ENCODE measurements at places on chromosomes 6 and 20.

GRCh38 chr6:117329926-117330325 lies 64.6 kb downstream of the VGLL2 start:
- DNase-seq, result no peak

- peak; percentile 69 for DNase-seq
These were observed 145.1 kb downstream of the PREX1 start for GRCh38 chr20:48682529-48683363.

- DNase-seq, result no peak
These were observed 825.5 kb upstream of the MANEA start for GRCh38 chr6:94751641-94752329.

GRCh38 chr6:43749461-43749860 lies 20.6 kb upstream of the VEGFA start:
- DNase-seq, result no peak

GRCh38 chr6:120646101-120646500 lies 688.2 kb downstream of the TBC1D32 start:
- DNase-seq, result no peak

- DNase-seq, result no peak
These were observed 646.5 kb upstream of the NOX3 start for GRCh38 chr6:156102129-156102528.

DNA sequence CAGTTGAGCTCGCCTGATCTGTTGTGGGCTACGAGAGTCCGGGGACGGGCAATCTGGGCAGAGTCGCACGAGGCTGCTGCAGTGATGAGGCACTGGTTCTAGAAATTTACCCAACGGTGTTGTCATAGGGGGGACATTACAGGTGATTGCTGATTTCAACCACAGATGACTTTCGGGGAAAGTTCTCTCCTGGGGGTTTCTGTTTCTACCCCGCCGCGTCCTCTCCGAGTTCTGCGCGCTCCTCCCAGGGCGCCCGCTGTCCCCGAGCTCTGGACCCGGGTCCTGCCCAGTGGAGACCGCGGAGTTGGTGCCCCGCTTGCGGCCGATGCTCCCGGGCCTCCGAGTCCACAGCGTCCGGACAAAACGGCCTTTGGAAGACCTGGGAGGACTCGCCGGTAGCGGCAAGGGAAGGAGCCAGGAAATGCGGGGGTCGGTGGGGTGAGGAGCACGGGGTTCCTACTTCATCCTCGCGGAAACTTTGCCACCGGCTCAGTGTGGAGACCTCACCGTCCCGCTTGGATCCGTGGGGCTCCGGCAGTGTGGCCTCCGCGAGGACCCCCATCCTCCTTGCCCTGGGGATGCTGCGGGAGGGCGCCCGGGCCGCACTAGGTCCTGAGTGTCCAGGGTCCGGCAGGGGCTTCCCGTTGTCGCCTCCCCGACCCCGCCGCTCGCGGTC lies 12.3 kb upstream of the RAET1L start:
- DNase-seq, result no peak

GRCh38 chr6:26556263-26557070 lies 18.3 kb downstream of the HMGN4 start:
- peak; percentile 71 for DNase-seq

GRCh38 chr20:1994627-1995026 lies 769 bp upstream of the PDYN start:
- DNase-seq, result no peak

DNA sequence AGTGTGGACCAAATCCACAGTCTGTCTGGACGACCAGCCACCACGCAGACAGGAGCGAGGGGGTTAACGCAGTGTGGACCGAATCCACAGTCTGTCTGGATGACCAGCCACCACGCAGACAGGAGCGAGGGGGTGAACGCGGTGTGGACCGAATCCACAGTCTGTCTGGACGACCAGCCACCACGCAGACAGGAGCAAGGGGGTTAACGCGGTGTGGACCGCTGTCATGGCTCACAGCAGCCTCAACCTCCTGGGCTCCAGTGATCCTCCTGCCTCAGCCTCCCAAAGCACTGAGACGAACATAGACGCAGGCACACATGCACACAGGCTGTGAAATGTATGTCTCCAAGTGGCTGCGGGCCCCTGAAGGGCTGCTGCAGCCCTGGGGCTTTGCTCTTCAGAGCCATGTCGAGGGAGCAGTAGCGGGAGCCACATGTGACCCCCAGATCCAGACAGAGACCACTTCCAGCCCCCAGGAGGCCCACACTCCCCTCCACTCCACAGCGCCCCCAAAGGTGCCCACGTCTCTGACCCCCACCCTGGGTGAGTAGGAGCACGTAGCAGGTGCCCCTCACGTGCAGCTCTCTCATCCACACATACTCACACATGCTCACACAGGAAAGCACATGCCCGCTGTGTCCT lies 98.1 kb downstream of the YTHDF1 start:
- no peak for DNase-seq

GRCh38 chr20:63351811-63352591 lies 9.1 kb downstream of the CHRNA4 start:
- DNase-seq, result no peak

DNA sequence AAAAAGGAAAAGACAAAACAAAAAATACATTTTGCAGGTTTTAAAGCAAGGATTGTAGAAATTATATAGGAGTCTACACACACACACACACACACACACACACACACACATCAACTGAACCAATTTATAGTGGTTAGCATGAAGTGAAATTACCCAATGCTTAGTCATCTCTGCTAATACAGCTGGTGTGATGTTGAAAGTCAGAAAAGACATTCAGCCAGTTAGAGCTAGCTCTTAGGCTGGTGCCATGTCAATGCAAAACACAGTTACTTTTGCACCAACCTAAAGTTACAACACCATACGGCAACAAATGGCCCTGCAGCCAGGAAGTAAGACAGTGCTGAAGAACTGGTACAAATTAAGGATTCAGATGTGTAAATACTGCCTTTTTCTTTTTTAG lies 15.2 kb downstream of the FAM210B start:
- DNase-seq, result no peak

DNA sequence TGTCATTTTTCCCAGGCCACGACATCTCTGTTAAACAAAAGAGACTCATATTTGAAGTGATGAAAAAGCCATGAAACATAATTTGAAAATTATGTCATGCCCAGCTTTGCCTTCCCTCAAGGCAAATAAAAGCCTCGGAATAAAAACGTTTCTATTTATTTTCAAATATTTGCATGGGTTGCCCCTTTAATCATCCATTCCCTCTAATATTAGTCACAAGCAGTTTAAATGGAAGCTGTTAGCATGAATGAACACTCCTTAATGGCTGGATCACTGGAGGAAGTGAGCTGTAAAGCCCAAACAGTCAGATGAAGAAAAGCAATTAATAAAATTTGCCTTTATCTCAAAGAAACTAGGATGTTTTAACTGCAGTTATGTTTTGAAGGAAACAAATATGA lies 69.3 kb upstream of the STMND1 start:
- no peak for DNase-seq

DNA sequence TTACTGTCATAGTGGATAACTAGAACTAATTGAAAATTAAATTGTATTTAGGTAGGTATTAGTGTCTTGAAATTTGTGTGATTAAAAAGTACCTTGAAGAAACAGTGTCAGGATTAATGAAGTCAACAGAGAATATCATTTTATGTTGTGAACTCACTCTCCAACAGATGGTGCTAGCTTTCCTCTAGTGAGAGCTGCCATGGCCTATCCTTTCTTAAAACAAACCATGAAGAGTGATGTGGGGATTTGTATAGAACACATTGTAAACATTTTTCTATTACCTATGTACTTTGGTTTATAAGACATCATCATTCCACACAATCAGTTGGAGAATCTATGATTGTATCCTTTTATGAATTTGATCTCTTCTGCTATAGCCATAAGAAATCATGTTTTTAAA lies 4.8 kb upstream of the SRSF12 start:
- no peak for DNase-seq

- no peak for DNase-seq
These were observed 51.9 kb downstream of the TRMT11 start for GRCh38 chr6:126038234-126038633.

- DNase-seq, result no peak
These were observed 90.9 kb downstream of the BMP7 start for GRCh38 chr20:57175397-57176010.

DNA sequence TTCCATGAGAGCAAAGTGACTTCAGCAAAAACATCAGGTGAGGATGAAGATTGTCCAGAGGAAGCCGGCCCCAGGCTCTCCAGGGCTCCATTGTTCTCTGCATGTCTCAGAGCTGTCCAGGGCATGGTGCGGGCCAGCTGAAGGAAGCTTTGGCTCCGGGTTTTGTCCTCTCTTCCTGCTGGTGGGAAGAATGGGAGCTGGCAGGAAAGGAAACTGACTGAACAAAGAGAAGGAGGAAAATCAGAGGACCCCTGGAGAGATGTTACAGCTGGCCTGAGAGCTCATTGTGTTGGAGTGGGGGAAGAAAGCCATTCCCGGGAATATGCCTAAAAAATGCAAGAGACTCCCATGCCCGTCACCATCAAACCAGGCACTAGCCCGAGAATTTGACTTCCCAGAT lies 27.1 kb downstream of the PRND start:
- no peak for DNase-seq

DNA sequence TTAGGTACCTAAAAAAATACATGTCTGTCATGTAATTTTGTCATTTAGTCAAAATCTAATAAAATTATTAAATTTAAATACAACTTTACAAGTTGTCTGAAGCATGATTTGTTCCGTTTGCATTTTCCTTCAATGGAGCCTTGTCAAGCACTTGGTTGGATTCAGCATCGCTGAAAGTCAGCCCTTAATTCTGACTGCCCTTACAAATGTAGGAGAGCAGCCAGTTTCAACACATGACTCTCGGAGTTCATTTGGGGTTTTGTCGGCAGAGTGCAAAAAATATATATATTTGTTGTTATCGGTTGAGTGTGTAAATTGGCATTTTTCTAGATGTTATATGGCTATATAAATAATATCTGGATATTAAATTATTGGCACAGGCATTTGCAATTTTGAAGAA lies 180.6 kb downstream of the RPS12 start:
- DNase-seq, result no peak

GRCh38 chr6:36515844-36516243 lies 31.4 kb downstream of the STK38 start:
- no peak for DNase-seq

All from uterus (tissue), 4 donors.